Progenitor cell of endocrine pancreas (in vitro differentiated cells): ENCODE measurements at places on chromosomes 4 and X.

DNA sequence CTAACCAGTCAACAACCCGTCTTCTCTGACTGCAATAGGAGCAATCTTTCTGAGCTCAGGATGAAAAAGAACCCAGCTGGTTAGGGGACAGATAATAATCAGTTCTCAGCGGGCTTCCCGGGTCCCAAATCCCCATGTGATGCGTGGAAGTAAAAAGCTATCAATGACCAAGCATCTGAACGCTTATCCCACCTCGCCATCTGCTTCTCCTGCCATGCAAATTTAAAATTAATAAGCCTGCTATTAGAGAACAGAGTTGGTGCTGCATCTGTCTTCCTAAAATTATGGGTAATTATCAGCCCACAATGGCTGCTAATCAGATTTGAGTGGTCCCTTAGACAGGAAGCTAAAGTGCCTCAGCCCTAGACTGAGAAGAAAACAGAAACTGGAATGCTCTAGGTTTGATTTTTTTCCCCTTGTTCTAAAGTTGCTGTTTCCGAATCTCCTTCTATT, 37.5 kb downstream of the AFAP1 start:
- DNase-seq, result no peak

GRCh38 chrX:152907084-152907651, 9.3 kb downstream of the ZNF185 start:
- no peak for DNase-seq

GRCh38 chrX:47458528-47458927, 24.5 kb downstream of the ZNF41 start:
- no peak for DNase-seq

DNA sequence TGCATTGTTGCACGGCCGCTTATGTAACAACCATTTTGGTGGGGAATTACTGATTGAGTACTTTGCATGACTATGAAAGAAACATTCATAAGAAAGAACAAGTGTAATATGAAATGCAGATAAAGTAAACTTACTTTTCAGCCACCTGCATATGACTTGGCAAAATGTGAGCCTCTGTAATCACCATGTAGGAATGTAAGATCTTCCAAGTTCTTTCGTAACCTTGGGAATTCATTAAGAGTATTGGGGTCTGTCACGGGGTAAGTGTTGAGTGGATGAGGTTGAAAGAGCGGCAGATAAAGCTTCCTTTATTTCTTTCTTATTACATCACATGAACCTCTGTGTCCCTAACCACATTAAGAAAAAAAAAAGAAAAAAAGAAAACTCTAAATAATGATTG, 348.5 kb upstream of the NR3C2 start:
- no peak for DNase-seq

GRCh38 chr4:104436542-104436941, 58.2 kb downstream of the CXXC4 start:
- no peak for DNase-seq

DNA sequence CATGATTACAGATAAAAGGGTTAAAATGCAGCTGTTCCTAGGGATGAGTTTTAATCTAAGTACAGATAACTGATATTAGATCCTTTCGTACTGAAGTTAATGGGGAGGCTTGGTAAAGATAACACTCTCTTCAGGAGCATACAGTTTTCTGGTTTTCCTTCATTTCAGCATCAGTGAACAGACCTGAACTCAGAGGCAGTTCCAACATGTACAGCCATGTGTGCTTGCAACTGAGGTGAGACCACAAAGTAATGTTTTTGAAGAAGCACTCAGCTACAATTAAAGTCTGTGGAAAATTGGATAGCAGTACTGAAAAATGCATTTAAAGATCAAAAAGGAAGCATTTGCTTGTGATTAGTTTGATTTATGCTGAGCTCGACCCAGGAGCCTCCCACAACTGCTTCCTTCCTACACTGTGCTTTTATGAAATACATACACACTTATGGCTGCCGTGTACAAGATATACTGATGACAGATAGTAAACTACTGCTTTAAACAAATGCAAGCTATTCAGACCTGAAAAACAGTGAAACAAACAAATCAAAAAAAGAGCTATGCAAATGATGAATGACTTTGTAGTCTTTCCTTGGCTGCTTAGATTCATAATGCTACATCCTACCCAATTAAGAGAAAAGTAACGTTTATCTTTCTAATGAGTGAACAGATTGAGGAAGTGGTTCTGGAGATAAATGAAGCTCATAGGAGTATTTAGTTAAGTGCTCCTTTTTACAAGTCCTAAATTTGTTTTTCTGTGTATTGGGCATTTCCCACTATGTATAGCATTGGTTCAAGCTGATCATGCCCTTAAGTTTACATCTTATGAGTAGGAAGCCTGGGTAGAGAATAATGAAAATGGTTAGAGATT, 68.4 kb downstream of the PDLIM5 start:
- no peak for DNase-seq

GRCh38 chr4:22323691-22324090, 192.2 kb downstream of the ADGRA3 start:
- DNase-seq, result no peak

- DNase-seq, result no peak
Measured at GRCh38 chrX:148498067-148498466, 2.4 kb upstream of the AFF2 start.
